Mucosa of gallbladder (tissue), 1 donor: ENCODE measurements at places on chromosomes 6 and 20. TPM values are rescaled to one million over a fixed set of nuclear protein-coding genes. Genes with fewer than 3 reads are reported as not detected.

DNA sequence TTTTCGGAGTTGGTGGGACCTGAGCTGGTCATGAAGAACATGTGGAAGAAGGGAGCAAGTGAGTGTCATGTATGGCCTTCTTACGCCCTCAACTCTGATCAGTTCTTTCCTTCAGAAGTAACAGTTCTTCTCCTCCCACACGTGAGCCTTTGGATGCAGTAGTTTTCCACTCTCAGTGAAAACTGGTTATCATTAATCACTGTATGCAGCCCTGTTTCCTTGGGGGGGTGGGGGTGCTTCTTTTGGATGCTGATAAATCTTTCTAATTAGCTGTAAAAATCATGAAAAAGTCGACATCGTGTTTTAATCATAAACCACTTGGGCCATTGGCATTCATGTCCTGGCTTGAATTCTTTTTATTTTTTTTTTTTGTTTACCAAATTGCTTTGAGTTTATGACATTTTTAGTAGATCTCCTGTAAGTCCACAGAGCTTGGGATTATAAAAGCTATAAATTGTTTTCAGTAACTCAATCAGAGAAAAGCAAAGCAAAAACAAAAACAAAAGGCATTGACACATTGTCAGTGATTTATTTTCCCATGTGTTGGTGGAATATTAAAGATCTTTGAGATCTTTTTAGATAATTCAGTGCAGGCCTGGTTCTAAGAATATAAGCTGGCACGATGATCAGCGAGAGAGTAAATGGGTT, 84.8 kb downstream of the TRMT11 start:
- DNase-seq: no peak

GRCh38 chr6:4693173-4693970, 82.8 kb upstream of the CDYL start:
- DNase-seq: no peak

- no peak for DNase-seq
Measured at GRCh38 chr6:151365233-151365632, 26.1 kb downstream of the ZBTB2 start.

GRCh38 chr20:9628589-9628988, 114.2 kb downstream of the LAMP5 start:
- DNase-seq: no peak

- no peak for DNase-seq
Measured at GRCh38 chr6:154139892-154140291, 100.9 kb downstream of the OPRM1 start.

DNA sequence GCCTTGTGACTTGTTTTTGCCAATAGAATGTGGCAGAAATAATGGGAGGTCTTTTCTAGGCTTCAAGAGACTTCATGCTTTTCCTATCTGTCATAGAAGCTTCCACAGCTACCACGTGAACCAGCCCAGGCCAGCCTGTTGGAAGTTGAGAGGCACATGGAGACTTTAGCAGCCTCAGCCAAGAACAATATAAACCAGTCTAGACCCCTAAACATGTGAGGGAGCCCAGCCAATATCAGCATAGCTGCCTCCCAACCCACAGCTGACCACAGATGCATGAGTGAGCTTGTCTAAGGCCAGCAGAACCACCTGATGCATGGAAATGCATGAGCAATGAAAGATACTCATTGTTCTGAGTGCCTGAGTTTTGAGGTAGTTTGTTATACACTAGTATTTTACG, 540.7 kb upstream of the BTBD3 start:
- no peak for DNase-seq

- DNase-seq: peak; percentile 94
Measured at GRCh38 chr6:14804785-14805210, 441.1 kb upstream of the JARID2 start.

GRCh38 chr6:90178384-90178855, 118.2 kb downstream of the BACH2 start:
- no peak for DNase-seq

GRCh38 chr20:53016534-53017042, 44.4 kb downstream of the TSHZ2 start:
- DNase-seq: no peak

GRCh38 chr6:28586324-28586723, 60.6 kb downstream of the GPX5 start:
- DNase-seq: no peak

DNA sequence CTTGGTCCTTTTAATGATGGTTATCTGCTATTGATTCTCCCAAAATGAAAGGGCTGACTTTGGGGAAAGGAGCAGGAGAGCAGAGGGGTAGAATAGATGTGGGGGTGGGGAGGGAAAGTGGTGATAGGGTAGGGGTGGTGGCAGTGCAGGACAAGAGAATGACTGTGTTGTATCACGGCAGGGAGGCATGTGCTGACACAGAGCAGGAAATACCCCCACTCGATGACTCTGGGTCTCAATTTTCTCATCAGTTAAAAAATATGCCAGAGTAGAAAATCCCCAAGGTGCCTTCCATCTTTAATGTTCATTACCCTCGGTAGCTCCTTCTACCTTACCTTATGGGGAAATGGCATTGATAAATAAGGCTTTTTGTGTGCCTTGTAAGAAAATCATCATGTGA, 79.0 kb upstream of the ATXN1 start:
- DNase-seq: no peak

GRCh38 chr6:168333989-168334388, 14.4 kb upstream of the DACT2 start:
- DNase-seq: no peak

- peak; percentile 28 for DNase-seq
Measured at GRCh38 chr6:11214084-11214833, 18.2 kb downstream of the NEDD9 start.

- no peak for DNase-seq
Measured at GRCh38 chr6:145517492-145517891, 217.8 kb downstream of the EPM2A start.

- no peak for DNase-seq
Measured at GRCh38 chr6:12961761-12962160, 245.2 kb downstream of the PHACTR1 start.

DNA sequence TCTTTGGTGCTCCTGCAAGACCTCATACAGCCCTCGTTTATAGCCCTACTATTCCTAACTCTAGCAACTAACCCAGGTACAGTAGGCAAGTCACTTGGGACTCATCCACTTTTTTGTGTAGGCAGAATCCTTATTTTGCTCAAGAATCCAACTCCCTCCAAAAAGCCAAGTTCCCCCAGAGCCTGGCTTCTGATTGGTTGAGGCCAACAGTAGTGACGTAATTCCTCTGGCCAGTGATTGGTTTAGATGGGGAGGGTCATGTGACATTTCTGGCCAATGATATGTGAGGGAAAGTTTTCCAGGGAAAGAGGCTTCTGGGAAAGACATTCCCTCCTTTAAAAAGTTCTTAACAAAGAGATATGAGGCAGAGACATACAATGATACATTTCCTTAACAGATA, 32.1 kb downstream of the KIAA1755 start:
- DNase-seq: no peak

- no peak for DNase-seq
Measured at GRCh38 chr20:64077094-64077493, 2.2 kb downstream of the RGS19 start.

DNA sequence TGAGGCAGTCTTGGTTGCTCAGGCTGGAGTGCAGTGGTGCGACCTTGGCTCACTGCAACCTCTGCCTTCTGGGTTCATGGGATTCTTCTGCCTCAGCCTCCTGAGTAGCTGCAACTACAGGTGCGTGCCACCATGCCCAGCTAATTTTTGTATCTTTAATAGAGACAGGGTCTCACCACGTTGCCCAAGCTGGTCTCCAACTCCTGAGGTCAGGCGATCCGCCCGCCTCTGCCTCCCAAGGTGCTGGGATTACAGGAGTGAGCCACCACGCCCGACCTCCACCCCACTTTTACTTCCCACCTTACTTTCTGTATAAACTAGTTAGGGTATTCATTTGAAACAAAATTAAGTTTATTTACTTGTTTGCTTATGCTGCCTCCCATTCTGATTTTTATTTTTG, 86.5 kb downstream of the NCOA3 start:
- DNase-seq: no peak

DNA sequence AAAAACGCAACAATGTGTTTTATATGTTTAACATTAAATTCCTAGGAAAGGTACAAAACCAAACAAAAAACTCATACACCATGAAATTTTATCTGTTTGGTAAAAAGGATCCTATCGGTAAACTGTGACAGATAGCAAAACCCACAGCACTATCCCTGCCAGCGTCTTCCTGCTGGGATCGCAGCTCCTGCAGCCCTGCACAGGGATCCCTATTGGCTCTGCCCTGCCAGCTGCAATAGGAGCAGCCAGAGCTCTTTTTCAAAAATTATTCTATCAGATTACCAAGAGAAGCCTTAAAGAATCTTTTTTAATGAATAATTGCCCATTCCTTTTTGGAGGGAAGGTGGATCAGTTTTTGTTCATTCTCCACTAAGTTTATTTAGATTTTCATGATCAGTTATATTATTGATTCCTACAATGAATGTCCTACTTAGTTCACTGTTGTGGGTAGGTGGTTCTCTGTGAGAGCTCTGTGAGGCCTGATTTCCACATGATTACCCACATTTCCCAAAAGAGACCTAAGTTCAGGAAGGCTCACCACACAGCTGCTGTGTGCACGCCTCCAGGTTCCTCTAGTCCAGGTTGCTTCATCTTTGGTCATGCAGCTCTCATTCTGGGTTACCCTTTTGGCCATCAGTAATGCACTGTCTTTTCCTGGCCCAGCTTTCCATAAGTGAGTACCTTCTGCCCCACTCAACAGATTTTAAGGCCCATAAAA, 293.8 kb downstream of the FRK start:
- DNase-seq: no peak

- no peak for DNase-seq
Measured at GRCh38 chr20:64064145-64064698, 1.2 kb downstream of the TCEA2 start.

DNA sequence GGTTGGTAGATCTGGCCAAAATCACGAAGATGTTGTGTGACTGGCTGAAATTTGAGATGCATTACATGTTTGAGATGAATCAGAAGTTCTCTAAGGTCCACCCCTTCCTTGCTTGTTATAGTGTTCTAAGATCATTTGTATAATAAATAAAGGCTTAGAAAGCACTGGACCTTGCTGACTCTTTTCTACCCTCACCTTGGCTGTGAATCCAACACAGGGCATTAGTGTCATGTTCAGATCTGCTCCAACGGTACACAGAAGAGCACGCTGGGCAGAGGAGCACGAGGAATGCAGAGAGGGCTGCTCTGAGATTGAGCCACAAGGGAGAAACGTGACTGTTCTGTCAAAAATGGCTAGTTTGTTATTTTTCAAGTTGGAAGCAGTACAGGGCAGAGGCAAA, 169.5 kb upstream of the HDAC2 start:
- no peak for DNase-seq

DNA sequence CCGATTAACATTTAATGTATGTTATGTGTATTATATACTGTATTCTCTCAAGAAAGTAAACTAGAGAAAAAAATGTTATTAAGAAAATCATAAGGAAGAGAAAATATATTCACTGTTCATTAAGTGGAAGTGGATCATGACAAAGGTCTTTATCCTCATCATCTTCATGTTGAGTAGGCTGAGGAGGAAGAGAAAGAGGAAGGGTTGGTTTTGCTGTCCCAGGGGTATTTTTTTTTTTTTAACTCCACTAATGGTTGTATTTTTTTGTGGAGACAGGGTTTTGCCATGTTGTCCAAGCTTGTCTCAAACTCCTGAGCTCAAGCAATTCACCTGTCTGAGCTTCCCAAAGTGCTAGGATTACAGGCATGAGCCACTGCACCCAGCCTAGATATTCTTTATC, 11.0 kb downstream of the ECT2L start:
- no peak for DNase-seq

DNA sequence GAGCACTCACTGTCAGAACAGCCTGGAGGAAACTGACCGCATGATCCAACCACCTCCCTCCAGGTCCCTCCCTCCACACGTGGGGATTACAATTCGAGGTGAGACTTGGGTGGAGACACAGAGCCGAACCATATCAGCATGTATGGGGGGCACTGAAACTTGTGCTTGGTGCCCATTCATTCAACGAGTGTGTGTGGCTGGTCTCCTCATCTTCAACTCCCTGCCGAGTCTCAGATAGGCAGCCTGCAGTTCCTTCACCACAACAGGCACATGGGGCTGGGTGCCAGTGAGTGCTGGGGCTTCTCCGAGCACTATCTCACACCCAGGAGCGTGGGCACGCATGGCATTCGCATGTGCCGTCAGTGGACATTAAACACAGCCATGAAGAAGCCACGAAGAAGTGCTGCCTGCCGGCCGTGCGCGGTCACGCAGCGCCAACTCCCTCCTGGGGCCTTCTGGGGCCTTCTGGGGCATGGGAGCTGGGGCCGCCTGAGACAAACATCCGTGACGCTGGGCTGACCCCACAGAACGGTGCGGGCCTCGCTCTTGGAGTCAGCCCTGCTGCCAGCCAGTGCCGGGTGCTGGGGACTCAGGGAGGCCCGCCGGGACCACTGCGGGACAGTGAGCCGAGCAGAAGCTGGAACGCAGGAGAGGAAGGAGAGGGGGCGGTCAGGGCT, 714 bp upstream of the RTEL1 start:
- no peak for DNase-seq

- no peak for DNase-seq
Measured at GRCh38 chr6:140029551-140029950, 655.1 kb upstream of the CITED2 start.

- DNase-seq: peak; percentile 42
Measured at GRCh38 chr20:1894951-1895673, at the start of gene SIRPA. TSS of gene SIRPA (plus strand) at chr20:1895407. CDS start at chr20:1895448, 41 bp downstream.

- DNase-seq: no peak
Measured at GRCh38 chr20:47614703-47615309, 113.1 kb downstream of the NCOA3 start.

DNA sequence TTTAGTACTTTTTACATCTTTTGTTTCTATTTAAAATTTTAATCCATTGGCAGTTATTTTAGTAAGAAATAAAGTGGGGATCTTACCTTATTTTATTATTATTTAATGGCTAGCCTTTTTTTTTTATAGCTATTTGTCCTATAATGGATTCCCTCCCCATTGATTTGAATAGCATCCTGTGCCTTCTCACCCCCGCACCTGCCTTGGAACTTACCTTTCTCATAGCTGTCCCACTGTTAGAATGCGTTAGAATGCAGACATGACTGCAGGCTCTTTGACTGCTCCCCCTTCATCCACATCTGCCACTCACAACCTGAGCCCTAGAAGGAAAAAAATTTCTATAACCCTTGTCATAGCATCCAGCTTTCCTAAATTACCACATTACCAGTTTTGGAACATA, 9.1 kb downstream of the PKIB start:
- DNase-seq: no peak

The CNKSR3 gene
- 39.0 TPM for total RNA-seq

The RGS17 gene
- 3.5 TPM for total RNA-seq

The LRP11 gene
- total RNA-seq: 50.0 TPM

The TTK gene
- 0.92 TPM for total RNA-seq

The EFCAB8 gene
- total RNA-seq: 0.20 TPM

The FAM110A gene
- 16.1 TPM for total RNA-seq

The TP53TG5 gene
- total RNA-seq: not detected

The BTNL2 gene
- not detected for total RNA-seq

The MRAP2 gene
- 1.9 TPM for total RNA-seq

The PRRT1 gene
- 3.7 TPM for total RNA-seq
